ENCODE measurements at places on chromosomes 4 and X. TPM values are rescaled to one million over a fixed set of nuclear protein-coding genes. Genes with fewer than 3 reads are reported as not detected.

DNA sequence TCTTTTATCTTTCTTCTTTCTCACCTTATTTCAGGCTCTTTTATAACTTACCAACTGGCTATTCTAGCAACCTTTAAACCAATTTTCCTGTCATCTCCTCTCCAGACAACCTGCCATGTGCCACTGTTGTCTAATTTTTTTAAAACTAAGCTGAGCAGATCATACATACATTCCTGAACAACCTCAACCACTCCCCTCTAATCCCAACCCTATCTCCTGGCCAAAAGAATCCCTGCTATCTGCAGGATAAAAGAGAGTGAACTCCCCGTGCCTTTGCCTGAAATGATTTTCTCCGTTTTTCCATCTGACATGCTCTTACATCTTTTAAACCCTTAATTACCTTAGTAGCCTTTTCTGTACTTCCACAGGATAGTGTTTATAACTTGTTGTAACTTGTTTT lies 35.5 kb downstream of the DCUN1D4 start:
- no peak for DNase-seq

DNA sequence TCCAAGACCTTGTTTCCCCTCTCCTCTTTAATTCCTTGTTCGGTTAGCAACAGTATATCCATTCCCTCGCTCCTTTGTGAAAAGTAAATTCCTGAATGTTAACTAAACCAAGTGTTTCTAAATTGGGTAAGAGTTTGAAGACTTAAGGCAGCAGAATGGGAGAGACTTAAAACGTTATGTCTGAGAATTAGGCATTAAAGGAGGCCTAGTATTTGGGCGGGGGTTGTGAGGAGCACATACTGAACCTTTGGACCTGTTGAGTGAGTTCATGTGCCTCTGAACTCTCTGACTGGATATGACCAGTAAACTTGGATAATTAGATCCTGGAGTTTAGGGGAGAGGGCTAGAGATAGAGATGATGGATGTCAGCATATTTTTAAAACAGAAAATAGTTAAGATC lies 1.2 kb downstream of the MSMO1 start:
- DNase-seq, result no peak

- no peak for DNase-seq
Observed at GRCh38 chrX:67523002-67523681, 20.7 kb upstream of the AR start.

- no peak for DNase-seq
Observed at GRCh38 chr4:5992828-5993321, 25.4 kb downstream of the C4orf50 start.

GRCh38 chrX:39874202-39874816 lies 223.4 kb downstream of the BCOR start:
- no peak for DNase-seq

DNA sequence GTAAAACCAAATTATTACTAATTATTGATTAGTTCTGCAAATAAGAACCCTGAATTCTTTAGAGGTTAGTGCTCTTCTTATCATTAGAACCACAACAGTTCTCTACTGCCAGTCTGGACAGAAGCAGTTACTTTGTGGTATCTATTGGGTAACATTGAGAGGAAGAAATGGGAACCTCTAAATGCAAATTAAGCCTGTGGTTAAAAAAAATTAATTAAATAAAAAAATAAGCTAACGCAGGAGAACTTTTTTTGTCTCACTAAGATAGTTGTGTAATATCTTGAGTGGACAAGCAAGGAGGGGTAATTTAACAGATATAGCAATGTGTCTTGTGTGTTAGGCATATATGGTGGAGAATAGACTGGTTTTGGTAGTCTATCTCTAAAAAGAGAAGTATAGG lies 32.9 kb upstream of the TET2 start:
- DNase-seq, result no peak

GRCh38 chrX:134622813-134623185 lies 35.5 kb downstream of the PLAC1 start:
- no peak for DNase-seq

DNA sequence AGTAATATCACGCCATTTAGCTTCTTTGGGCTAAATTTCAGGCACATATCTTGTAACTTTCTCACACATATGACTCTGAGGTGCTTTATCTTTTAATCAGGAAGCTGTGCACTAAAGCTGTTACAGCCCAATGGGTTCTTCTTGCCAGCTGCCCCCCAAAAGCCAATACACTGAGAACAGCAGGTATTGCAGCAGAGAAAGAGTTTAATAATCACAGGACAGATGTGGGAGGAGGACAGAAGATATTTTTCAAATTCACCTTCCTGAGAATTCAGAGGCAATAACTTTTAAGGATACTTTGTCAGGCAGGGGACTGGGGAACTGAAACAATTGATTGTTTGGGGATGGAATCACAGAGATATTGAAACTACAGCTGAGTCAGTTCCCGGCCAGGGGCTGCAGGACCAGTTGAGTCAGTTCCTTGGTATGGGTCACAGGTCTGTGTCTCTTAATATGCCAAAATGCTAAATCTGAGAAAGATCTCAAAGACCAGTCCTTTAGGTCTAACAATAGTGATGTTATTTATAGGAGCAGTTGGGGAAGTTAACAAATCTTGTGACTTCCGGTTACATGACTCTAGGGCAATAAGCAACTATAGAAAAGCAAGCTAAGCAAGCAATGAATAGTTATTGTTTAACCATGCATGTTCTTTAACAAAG lies 28.1 kb downstream of the DDIT4L start:
- DNase-seq, result no peak

DNA sequence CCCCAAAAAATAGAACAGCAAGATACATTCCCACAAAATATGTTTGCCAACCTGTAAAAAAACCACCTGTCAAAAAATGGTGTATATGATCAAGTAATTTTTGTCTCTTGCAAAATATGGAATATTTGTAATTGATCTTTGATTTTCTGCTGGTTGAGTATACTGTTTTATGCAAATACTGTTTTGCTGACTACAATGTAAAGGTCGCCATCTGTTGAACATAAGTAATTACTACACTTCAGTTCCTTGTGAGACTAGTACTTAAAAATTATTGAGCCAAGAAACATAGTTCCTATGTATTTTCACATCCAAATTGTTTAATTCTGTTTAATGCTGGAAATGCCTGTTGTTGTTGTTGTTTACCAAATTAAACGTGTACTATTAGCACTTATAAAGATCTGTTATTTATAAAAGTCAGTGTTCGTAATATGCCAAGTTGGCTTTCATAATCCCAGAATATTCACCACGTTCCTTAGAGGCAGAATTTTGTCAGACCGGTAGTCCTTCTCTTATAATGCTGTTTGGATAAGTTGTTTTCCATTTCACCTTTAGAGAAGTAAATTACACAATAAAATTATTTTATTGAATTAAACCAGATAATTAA lies 144.2 kb downstream of the PDLIM5 start:
- DNase-seq, result no peak

DNA sequence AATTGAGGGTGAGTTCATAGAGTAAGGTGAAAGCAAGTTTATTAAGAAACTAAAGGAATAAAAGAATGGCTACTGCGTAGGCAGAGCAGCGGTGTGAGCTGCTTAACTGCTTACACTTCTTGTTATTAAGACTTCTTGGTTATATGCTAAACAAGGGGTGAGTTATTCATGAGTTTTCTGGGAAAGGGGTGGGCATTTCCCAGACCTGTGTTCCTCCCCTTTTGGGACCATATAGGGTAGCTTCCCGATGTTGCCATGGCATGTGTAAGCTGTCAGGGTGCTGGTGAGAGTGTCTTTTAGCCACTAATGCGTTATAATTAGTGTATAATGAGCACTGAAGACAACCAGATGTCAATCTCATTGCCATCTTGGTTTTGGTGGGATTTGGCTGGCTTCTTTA lies 126.5 kb downstream of the ARSF start:
- DNase-seq, result no peak

Gene ARL9
- total RNA-seq, result not detected

Gene ARR3
- not detected for total RNA-seq

Gene TLR2
- 1.4 TPM for total RNA-seq
